Stimulated activated naive CD4-positive, alpha-beta T cell (primary cell): ENCODE measurements at places on chromosomes 16 and 17.

DNA sequence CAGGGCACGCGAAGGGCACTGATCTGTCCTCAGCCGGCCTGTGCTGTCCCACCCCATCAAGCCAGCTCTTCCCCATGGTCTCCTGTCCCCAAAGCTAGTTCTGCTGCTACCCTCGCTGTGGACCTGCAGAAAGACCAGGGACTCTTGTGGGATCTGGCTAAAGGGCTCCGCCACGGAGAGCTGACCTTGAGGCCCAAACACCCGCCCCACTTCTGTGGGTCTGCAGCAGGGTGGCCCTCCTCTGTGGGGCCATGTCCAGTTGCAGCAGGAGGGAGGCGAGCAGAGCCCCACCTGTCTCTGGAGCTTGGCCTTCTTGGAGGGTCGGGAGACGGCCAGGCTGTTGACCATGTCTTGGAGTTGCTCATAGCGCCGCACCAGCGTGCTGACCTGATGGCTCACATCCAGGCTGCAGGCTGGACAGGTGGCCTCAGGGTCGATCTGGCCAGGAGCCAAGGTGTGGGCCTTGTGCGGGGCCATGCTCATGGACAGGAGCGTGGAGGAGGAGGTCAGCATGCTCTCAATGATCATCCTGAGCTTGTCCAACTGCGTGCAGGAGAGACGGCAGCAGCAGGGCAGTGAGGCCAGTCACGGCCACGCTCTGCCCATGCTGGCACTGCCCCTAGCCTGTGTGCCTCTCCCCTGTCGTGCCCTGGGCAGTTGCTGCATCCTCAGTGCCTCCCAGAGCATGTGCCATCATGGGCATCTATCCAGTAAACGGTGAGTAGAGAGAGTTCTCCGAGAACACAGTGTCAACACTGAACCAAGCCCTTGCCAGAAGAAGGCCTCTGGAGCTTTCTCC, 16.6 kb downstream of the UBALD2 start:
- no peak for DNase-seq

- no peak for DNase-seq
These were observed 9.7 kb downstream of the CDK5R1 start for GRCh38 chr17:32496395-32497073.

- DNase-seq: no peak
These were observed 775 bp upstream of the CHP2 start for GRCh38 chr16:23753908-23754593.

- DNase-seq: no peak
These were observed 88.7 kb downstream of the TRIM37 start for GRCh38 chr17:59018019-59018418.

DNA sequence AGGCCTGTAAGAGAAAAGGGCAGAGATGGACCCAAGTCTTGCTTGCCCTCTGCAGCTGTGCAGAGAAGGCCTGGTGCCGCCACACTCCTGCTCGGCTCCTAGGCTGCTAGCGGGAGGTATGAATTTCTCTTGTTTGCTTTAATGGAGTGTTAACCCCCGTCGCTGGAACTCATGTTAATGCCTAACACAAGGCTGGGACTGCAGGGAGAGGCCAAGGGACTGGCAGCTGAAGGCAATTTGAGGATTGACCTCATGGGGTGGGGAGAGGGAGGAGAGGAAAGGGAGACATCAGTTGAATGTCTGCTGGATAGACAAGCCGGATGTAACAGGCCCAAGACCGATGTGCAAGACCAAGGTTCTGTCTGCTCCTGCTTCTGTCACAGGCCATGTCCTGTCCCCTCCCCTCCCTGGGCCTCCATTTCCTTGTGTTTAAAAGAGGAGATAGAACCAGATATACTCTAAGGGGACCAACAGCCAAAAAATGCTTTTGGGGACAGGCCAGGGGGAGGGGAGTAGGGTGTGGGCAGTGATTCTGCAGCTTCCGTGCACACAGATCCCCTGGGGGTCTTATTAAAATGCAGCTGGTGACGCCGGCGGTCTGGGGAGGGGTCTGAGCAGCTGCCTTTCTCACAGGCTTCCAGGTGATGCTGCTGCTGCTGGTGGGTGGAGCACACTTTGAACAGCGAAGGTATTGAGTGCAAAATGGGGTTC, 46.7 kb upstream of the TBX2 start:
- DNase-seq: no peak

GRCh38 chr16:82699711-82700495, 73.1 kb downstream of the CDH13 start:
- no peak for DNase-seq

DNA sequence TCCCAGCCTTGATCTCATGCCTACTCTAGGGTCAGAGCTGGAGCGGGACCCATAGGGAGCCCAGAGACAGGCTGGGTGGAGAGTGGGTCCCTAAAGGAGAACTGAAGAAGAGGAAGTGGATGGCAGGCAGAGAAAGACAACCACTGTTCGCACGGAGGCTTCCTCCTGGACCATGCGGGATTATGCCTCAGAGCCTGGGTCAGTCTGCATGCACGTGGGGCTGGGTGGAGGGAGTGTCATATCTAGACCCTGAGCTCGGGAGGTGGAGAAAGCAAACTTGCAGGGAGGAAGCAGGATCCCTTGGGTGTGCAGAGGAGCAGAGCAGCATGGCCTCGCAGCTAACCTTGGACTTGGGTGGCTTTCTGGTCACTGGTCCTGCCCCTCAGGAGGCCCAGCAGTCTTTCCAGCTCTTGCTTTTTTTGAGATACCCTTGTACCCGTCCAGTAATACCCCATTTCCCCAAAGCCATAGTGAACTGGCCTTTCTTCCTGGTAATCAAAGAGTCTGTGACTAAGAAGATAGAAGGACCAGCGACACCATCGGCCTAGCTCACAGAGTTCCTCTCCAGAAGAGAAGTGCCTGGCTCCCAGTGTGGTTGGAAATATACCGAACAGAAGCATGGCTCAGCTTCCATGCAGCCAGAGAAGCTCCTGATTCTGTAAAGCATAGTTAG, 344.2 kb downstream of the CPPED1 start:
- DNase-seq: no peak

DNA sequence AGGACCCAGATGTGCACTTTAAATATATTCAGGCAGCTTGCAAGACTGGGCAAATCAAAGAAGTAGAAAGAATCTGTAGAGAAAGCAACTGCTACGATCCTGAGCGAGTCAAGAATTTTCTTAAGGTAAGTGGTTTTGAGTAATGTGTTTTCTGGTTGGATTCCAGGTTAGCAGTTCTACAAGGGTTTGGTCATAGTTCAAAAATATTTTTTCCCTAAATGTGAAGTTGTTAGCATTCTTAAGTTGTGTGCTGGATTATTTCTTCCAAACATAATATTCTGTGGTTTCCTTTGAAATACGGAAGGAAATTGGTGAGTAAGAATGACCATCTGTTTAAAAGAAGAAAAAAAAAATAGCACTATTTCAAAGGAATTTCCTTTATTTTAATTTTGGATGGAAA, 38.4 kb downstream of the PTRH2 start:
- DNase-seq: no peak

DNA sequence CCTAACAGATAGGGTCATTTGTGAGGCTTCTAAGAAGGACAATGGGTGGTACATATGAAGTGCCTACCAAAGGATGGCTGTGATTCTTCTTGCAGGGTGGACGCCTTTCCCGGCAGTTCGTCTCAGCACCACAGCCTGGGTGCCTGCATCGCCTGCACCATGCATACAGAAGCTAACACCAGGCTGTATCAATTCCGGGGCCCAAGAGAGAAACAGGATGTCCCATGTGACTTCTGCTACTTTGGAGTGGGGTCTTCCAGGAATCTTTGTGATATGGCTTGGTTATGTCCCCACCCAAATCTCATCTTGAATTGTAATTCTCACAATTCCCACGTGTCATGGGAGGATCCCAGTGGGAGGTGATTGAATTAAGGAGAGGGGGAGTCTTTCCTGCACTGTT, 251.6 kb upstream of the TNRC6C start:
- DNase-seq: no peak

GRCh38 chr16:28882551-28883160, 4.4 kb downstream of the ATP2A1 start:
- DNase-seq: no peak

GRCh38 chr16:610513-611381, 20.0 kb upstream of the WFIKKN1 start:
- peak; percentile 35 for DNase-seq

GRCh38 chr17:17147821-17148220, 58.3 kb downstream of the PLD6 start:
- DNase-seq: no peak

- DNase-seq: no peak
These were observed 33.0 kb downstream of the DCAKD start for GRCh38 chr17:45018514-45018847.

DNA sequence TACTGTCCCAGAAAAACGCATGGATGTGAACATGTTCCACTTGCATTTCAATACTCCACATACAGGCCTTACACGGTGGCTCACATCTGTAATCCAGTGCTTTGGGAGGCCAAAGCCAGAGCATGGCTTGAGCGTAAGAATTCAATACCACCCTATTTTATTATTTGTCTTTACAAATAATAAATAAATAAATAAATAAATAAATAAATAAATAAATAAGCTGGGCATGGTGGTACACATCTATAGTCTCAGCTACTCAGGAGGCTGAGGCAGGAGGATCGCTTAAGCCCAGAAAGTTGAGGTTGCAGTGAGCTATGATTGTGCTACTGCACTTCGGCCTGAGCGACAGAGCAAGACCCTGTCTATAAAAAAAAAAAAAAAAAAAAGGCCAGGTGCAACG, 53.9 kb downstream of the PLXDC1 start:
- no peak for DNase-seq

GRCh38 chr16:4693956-4694641, 737 bp downstream of the NUDT16L1 start:
- peak; percentile 74 for DNase-seq

DNA sequence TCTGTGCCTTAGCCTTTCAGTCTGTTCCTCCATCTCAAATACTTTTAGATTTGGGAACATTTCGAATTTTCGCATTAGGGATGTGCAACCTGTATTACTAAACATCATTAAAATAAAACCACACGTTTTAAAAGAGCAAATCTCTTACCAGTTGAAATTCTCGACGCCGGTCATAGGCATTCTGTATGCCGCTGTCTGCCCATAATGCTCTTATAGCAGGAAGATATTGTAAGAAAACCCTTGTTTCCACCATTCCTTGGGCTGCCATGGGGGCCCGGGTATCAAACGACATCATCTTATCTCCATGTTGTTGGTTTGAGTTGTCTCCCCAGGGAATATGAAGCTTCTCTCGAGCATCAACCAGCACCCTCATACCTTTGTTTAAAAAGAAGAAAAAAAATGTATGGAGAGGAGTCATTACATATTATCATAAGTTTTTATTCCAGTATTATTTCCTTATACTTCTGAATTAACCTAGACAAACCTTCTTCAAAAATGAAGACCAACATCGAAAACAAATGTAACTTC, 3.1 kb downstream of the GNA13 start:
- no peak for DNase-seq

- DNase-seq: no peak
These were observed 3.3 kb downstream of the HERPUD1 start for GRCh38 chr16:56935201-56935600.

GRCh38 chr17:29918922-29919856, 10.8 kb downstream of the SSH2 start:
- no peak for DNase-seq
